Left forelimb (tissue), 1 donor: ENCODE measurements at places on chromosomes 16 and 17.
A peak's percentile ranks its signal among the peaks of the same experiment; 100 is the strongest.

DNA sequence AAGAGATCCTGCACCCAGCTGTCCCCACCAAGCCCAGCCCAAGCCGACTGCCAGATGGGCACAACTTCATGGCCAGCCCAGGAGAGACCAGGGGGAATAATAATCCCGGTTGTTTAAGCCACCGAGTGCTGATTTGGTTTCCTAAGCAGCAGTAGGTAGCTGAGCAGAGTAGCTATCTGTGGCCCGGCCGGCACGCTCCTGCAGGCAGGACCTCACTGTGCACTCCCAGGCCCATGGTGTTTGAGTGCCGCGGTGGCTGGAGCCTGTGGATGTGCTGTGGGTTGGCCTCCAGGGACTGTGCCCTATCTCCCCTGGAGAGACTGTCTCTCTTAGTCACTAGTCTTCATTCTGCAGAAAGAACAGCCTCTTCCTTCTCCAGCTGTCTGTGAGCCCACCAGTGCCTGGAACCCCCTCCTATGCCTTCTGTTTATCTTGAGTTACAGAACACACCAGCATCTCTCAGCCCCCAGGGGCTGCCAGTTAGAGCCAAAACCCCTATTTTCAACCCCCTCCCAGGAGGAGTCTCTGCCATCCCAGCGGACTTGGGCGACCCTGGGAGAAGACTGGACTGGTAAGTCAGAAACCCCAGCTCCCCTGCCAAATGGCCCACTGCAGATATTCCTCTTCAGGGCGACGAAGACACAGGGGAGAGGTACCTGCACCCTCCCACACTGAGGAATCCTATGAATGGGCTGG, 152.0 kb downstream of the SDK2 start:
- no peak for DNase-seq

GRCh38 chr17:36889770-36890349, 47.4 kb upstream of the LHX1 start:
- DNase-seq, result no peak

GRCh38 chr17:57984261-57984890, 3.7 kb downstream of the VEZF1 start:
- DNase-seq, result no peak

DNA sequence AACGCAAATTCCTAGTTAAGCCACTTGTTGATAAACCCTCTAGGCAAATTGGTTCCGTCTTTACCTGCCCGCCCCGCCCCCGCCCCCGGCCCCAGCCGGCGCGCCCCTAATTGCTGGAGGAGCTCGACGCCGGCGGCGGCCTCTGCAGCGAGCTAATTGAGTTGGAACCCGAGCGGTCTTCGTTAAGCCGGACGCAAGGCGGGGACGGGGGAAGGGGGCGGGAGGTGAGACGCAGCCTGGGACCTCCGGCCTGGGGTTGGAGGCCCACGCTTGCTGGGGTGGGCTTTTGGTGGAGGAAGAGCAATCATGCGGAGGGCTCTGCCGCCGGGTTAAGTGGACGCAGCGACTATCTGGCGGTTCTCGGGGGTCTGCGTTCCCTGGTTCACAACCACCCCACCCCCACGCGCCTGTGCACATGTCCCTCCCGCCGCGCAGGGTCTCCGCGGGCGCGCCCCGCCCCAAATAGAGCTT, 12.7 kb upstream of the FOXF1 start:
- no peak for DNase-seq

DNA sequence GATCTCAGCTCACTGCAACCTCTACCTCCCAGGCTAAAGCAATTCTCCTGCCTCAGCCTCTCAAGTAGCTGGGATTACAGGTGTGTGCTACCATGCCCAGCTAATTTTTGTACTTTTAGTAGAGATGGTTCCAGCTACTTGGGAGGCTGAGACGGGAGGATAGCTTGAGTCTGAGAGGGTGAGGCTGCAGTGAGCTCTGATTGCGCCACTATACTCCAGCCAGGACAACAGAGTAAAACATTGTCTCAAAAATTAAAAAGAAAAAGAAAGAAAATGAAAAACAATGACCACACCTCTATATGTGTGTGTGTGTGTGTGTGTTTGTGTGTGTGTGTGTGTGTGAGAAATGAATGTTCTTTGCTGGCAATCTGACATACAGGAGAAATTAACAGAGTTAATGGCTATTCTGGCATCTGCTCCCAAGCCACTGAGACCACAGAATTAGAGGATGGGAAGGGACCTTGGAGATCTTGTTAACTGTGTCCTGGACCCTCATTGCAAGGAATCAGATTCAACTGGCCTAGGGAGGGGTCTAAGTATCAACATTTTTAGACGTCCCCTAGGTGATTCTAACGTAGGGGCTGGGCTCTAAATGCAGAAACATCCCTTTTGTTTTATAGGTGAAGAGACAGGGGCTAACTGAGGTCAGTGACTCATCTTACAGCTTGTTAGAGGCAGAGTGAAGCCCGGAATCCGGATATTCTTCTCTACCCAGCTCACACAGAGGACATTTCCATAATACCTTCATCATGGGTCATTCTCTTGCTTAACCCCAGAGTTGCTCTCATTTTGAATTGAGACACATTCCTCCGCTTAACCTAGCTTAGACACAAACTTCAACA, 16.4 kb upstream of the MARCHF10 start:
- no peak for DNase-seq

DNA sequence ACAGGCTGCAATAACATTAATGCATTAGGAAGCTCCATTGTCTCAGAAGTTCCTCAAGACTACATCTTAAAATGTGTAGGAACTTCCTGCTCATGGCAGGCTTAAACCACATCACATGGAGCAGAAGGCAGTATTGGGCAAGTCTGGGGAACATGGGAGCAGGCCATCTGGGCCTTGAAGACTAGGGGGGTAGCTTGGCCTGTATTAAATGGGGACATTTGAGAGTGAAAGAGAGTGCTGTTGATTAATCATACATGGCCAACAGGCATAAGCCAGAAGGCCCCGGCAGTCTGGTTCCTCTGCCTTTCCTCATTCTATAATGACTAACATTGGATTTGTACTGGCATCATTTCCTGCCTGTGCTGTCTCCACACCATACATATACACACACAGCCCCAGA, 25.2 kb upstream of the SLC5A11 start:
- DNase-seq, result no peak

DNA sequence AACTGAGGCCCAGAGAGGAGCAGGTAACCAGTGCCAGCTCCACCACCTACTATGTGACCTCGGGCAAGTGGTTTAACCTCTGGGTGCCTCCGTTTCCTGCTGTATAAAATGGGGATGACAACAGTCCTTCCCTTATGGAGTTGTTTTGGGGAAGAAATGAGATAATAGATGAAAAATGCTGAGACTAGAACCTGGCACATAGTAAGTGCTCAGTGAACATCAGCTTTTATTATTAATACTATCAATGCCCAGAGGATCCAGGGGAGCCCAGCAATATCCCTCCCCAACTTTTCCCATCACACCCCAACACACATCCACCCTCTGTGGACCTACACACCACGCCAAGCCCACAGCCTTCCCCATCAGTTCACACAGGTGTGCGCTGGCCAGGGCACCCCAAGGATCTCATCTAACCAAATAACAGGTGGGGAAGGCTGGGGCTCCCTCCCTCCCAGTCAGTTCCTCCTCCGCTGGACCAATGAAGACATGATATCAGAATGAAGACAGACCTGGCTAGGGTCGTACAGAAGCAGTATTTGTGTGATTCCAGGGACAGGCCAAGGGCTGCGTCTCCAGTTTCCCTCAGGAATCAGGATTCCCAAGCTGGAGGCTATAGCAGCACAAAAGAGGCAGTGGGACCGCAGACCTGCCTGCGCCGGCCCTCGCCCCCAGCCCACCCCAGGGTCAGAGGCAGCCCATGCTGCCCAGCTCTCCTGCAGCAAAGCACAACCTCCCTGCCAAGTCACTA, 1.8 kb downstream of the ATP2A3 start:
- no peak for DNase-seq

GRCh38 chr16:17431968-17432625, 38.7 kb downstream of the XYLT1 start:
- no peak for DNase-seq

- DNase-seq, result no peak
Observed at GRCh38 chr16:85674828-85675227, 13.9 kb downstream of the GINS2 start.

DNA sequence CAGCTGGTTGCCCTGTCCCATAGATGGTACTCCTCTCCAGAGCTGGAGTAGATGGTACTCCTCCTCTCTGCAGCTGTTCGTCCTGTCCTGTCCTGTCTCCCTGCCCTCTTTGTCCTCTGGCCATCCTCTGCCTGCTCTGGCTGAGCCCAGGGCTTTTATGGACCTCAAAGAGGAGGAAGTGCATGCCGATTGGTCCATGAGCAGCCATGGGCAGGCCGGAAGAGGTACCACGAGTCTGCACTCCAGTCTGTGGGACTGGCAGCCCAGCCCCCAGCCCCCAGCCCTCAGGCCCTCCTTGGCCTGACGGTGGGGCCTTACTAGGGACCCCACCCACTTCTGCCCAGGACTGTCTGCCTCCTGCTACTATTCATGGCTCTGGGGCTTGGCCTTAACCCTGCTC, 27.0 kb downstream of the GNGT2 start:
- no peak for DNase-seq

DNA sequence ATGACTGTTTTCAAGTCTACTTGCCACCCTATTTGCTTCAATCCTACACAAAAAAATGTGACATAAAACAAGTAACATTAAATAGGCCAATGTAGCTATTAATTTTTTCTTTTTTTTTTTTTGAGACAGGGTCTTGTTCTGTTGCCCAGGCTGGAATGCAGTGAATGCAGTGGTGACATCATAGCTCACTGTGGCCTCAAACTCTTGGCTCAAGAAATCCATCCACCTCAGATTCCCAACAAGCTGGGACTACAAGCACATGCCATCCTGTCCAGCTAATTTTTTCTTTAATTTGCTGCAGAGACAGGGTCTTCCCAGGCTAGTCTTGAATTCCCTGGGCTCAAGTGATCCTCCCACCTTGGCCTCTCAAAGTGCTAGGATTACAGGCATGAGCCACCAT, 29.4 kb downstream of the ANKFY1 start:
- no peak for DNase-seq

DNA sequence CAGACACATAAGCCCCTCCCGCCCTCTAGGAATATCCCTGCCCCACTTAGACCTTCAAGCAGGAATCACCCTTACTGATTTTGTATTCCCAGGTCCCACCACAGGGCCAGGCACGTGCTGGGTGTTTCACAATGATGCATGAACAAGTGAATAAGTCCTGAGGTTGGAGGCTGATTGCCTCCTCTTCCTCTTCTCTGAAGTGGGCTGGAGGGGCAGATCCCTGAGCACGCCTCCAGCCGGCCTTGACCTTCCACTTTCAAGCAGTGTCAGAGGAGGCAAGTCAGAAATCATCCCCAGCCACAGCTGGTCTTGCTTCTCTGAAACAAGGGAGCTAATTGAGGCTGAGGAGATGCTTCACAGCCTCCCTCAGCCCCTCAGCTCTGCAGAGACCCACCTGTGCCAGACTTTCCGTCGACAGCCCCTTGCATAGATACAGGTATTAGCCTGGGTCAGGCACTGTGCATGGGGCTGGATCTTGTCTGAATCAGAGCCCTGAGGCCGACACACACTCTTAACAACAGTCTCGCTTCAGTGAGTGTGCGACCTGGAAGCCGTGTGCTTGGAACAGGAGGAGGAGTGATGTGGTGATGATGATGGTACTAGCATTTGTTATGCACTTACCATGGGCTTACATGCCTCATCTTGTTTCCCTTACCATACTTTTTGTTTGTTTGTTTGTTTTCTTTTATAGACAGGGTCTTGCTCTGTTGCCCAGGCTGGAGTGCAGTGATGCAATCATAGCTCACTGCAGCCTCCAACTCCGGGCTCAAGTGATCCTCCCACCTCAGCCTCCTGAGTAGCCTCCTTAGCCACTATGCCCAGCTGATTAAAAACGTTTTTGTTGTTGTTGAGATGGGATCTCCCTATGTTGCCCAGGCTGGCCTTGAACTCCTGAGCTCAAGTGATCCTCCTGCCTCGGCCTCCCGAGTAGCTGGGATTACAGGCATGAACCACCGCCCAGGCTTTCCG, 15.0 kb downstream of the MRM1 start:
- DNase-seq, result no peak

DNA sequence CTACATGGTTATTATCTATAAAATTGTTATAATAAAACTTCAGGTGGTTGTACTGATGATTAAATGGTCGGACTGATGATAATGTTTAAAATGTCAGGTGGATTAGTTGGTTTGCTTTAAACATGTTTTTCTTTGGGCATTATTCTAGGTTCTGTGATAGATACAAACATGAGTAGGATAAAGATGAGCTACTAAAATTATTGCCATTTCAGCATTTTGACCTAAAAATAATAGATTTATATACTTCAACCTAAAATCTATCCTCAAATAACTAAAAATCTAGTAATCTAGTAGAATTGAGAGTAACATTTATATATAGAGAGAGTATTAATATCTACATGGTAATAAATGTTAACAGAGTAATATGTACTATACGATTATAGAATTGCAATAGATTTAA, 241.7 kb upstream of the CDH8 start:
- DNase-seq, result no peak

GRCh38 chr16:24668481-24669061, 60.9 kb upstream of the TNRC6A start:
- no peak for DNase-seq

DNA sequence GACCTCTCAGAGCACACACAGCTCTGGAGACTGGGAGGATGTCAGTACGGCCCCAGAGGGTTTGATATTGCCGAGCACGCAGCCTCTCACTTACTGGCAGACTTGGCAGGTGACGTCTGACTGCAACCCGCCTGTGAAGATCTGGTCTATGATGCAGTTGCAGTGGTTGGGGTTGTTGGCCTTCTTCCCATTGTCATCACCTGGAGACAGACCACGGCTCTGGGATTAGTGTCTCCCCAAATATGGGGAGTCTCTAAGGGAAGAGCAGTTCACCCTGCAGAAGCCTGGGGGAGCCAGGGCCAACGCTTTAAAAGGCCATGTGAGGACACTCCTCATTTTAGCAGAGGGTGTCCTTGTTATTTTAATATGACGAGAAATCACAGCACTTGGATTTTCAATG, 30.1 kb downstream of the USP22 start:
- no peak for DNase-seq

GRCh38 chr16:10088380-10088793, 93.8 kb downstream of the GRIN2A start:
- DNase-seq, result no peak

DNA sequence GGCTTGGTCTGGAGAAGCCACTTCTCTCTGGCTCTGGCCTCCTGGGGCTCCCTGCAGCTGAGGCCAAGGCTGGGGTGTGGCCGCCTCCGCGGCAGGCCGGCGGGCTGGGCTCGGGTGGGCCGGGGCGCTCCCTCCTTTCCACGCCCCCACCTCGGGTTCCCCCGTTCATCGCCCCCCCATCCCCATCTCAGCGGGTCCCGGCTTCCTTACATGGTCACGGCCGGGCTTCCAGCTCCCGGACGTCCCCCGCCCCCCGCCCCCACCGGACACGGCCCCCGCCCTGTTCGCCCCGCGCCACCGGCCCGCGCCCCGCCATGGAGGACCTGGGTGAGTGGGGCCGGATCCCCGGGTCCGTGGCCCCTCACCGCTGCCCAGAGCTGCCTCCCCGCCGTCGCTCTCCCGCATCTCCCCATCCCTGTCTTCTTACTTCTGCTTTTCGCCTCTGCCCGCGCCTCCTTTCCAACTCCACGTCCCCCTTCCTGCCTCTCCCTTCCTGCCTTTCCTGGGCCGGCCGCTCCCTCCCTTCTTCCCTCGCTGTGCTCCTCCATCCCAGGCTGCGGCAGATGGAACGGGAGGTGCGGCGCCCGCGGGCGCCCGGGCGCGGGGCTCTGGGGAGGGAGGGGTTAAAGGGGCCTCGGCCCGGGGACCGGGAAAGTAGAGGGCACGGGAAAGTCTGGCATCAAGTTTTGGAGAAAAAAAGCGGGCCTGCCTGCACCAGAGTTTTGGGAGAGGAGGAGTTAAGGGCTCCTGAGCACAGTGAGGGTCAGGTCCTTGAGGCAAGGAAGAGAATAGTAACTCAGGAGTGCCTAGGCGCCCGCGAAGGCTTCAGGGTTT, at the start of gene TGFB1I1:
Gene TGFB1I1 (plus strand): TSS at position 278 of the 834 bp plus-strand sequence. CDS start 37 bp downstream, at position 315.
- DNase-seq, result peak; percentile 87
